ENCODE measurements at places on chromosomes 12 and 14. TPM values are rescaled to one million over a fixed set of nuclear protein-coding genes. Genes with fewer than 3 reads are reported as not detected.

Gene VAMP1
- 5.8 TPM for polyA plus RNA-seq

Gene KLRK1
- polyA plus RNA-seq = 5.9 TPM

DNA sequence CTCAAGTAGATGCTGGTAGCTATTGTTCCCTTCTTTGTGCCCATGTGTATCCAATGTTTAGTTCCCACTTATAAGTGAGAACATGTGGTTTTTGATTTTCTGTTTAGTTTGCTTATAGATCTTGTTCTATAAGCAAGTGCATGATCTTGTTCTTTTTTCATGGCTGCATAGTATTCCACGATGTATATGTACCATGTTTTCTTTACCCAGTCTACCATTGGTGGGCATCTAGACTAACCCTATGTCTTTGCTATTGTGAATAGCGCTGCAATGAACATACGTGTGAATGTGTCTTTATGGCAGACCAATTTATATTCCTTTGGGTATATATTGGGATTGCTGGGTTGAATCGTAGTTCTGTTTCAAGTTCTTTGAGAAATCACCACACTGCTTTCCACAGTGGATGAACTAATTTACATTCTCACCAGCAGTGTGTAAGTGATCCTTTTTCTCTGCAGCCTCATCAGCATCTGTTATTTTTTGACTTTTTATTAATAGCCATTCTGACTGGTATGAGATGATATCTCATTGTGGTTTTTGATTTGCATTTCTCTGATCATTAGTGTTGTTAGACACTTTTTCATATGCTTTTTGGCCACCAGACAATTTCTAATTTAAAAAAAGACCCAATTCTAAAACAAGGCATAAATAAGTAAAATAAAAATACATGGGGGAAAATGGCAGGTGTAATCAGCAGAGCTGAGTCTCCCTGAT is 50.6 kb downstream of the CPM start:
- no peak overlapping the region for H3K27ac ChIP-seq
- no peaks in the 10 kb centered on the region for H3K4me1 ChIP-seq
- H3K4me3 ChIP-seq = no peak overlapping the region

Gene PACS2
- 45.6 TPM for polyA plus RNA-seq

Gene ACOT6
- 0.54 TPM for polyA plus RNA-seq

GRCh38 chr12:21340403-21340802 is 5.7 kb upstream of the SLCO1A2 start:
- H3K4me3 ChIP-seq = no peak overlapping the region
- H3K27me3 ChIP-seq = no peaks in the 10 kb centered on the region
- no peak for DNase-seq
- no peaks in the 10 kb centered on the region for H3K36me3 ChIP-seq
- H3K27ac ChIP-seq = no peak overlapping the region
- no peaks in the 10 kb centered on the region for H3K4me1 ChIP-seq

DNA sequence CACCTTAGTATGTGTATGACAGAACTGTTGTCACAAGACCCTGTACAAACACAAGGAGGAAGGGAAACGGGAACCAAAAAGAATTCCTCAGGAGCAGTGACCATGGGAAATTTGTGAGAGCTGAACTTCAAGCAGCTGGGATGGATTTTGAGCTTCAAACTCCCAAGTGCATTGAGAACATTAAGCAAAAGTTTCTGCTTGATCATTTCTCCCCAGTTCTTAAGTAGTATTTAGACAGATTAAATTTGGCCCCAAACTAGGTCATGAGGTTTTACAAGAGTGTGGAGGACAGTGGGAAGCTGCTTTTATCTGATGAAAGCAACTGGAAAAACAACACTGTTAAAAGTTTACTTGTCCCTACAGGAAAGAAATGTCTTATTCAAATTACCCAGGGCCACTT is 206.0 kb upstream of the DCN start:
- H3K27ac ChIP-seq = no peak overlapping the region
- H3K4me3 ChIP-seq = no peak overlapping the region
- H3K4me1 ChIP-seq = no peaks in the 10 kb centered on the region
- DNase-seq = no peak

DNA sequence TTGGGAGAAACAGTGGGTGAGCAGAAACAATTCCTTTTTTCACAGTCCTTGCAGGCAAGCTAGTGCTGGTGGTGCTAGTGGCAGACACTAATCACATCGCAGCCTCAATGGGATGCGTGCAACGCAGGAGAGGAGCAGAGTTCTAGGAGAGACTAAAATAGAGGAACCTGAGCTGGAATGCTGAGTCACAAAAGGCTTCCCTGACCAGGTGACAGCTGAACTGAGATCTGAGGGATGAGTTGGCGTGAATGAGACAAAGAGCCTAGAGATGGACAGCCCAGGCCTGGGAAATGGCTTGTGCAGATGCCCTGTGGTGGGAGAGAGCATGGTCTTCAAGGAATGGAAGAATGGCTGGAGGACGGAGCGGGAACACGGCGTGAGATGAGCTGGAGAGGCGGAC is 25.8 kb downstream of the ACADS start:
- no peak overlapping the region for H3K27ac ChIP-seq
- DNase-seq = no peak
- no peak overlapping the region for H3K4me3 ChIP-seq
- no peaks in the 10 kb centered on the region for H3K36me3 ChIP-seq
- H3K4me1 ChIP-seq = no peaks in the 10 kb centered on the region

Gene CCDC177
- not detected for polyA plus RNA-seq

Gene CCDC63
- polyA plus RNA-seq = not detected

Gene CMA1
- polyA plus RNA-seq = not detected

- peak; percentile 58 for DNase-seq
- H3K36me3 ChIP-seq = no peaks in the 10 kb centered on the region
- no peak overlapping the region for H3K27ac ChIP-seq
- H3K4me3 ChIP-seq = no peak overlapping the region
These were observed 219.2 kb downstream of the MSRB3 start for GRCh38 chr12:65497660-65498059.

DNA sequence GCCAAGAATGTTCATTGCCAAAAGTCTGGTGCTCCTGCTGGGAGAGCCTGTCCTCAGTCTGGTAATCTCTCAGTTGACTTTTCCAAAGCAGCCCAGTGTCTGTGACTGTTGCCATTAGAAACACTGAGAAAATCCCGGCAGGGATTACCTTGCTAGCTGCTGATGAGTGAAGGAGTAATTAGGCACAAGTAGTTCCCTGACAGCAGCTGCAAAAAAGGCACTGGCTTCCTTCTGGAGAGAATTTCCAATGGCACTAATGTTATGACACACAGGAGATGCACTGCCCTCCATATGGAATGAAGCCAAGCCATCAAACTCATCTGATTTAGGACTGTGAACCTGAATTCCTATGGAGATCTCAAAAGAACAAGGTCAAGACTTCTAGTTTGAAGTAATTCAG is 1321.2 kb upstream of the SEL1L start:
- no peak overlapping the region for H3K4me3 ChIP-seq
- H3K36me3 ChIP-seq = no peaks in the 10 kb centered on the region
- no peaks in the 10 kb centered on the region for H3K27me3 ChIP-seq

Gene SAMD4A
- polyA plus RNA-seq = 3.6 TPM

GRCh38 chr12:125185740-125186470 is 120.7 kb downstream of the AACS start:
- H3K36me3 ChIP-seq = no peaks in the 10 kb centered on the region
- H3K27ac ChIP-seq = no peak within 1 kb of the TSS
- no peak within 1 kb of the TSS for H3K4me3 ChIP-seq
- DNase-seq = peak; percentile 70
- H3K27me3 ChIP-seq = peaks cover 9% of the 10 kb centered on the region

Gene LRRK2
- 1.7 TPM for polyA plus RNA-seq

- DNase-seq = no peak
- no peak overlapping the region for H3K4me3 ChIP-seq
- H3K4me1 ChIP-seq = no peaks in the 10 kb centered on the region
- H3K27ac ChIP-seq = no peak overlapping the region
- H3K36me3 ChIP-seq = no peaks in the 10 kb centered on the region
These were observed 20.2 kb upstream of the RIC8B start for GRCh38 chr12:106754331-106754730.

GRCh38 chr14:57748279-57748678 is 117.6 kb downstream of the SLC35F4 start:
- H3K4me3 ChIP-seq = no peak overlapping the region
- no peak for DNase-seq
- H3K4me1 ChIP-seq = no peaks in the 10 kb centered on the region

GRCh38 chr12:115810122-115810901 is 467.2 kb downstream of the MED13L start:
- H3K27ac ChIP-seq = no peak overlapping the region
- H3K4me1 ChIP-seq = peaks cover 18% of the 10 kb centered on the region
- no peaks in the 10 kb centered on the region for H3K36me3 ChIP-seq
- DNase-seq = peak; percentile 43

Measured in small intestine (tissue), 16 donors.